ENCODE measurements at places on chromosomes 7 and 10. TPM values are rescaled to one million over a fixed set of nuclear protein-coding genes. Genes with fewer than 3 reads are reported as not detected.

PAX4 gene
- not detected for total RNA-seq

DNA sequence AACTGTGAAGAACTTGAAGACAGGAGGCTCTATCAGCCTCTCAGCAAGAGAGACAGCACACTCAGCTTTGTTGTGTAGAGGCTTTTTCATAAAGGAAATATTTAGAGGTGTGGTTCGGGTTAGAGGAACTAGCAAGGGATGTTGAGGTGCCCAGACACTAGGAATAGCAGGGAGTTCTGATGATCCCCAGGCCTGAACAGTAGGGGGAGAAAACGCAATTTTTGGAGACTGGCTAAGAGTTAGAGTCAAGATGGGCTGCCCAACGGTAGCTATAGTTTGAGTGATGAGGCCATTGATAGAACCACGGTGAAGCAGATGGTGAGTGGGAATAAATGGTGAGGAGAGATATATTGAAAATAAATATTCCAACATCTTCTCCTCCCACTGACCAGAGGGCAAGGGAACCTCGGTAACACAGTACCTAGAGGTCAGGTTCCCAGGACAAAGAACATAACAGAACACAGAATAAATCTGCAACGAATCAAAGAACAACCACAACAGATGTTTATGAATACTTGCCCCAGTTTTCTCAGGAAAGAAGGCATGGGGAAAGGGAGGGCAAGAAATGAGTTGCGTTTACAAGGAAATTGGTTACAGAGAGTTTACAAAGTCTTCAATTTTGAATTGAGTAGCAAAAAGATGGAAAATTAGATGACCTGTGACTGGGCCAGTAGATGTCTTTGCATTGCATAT lies 24.2 kb upstream of the BPGM start:
- no peak for DNase-seq

GRCh38 chr10:17872191-17873091 lies 63.3 kb downstream of the MRC1 start:
- DNase-seq: no peak

GRCh38 chr7:158805414-158805813 lies 23.9 kb downstream of the ESYT2 start:
- no peak for DNase-seq

GRCh38 chr7:77532247-77532646 lies 4.8 kb upstream of the PTPN12 start:
- DNase-seq: no peak

GRCh38 chr7:117876761-117877160 lies 3.5 kb upstream of the CTTNBP2 start:
- DNase-seq: no peak

GRCh38 chr7:91007371-91007770 lies 256.9 kb upstream of the FZD1 start:
- no peak for DNase-seq

GRCh38 chr7:10315881-10316280 lies 657.8 kb upstream of the PHF14 start:
- DNase-seq: no peak

GRCh38 chr10:28879875-28880682 lies 202.8 kb downstream of the BAMBI start:
- DNase-seq: no peak

DNA sequence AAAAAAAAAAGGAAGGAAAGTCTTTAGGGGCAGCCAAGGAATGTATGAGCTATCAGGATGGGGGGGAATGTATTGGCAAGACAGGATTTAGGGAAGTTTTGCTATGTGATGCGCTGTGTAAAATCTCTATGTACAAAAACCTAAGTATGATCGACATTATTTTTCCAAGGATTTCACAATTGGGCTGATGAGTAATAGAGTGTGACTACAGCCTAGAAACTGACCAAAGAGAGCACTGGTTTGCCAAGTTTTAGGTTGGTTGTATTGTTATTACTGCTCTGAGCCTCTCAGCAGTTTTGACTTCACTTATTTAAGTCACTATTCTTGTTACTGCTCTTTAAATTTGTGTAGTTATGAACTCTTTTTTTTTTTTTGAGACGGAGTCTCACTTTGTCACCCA lies 107.3 kb downstream of the NRCAM start:
- no peak for DNase-seq
